ENCODE measurements at places on chromosomes 3 and 15.

DNA sequence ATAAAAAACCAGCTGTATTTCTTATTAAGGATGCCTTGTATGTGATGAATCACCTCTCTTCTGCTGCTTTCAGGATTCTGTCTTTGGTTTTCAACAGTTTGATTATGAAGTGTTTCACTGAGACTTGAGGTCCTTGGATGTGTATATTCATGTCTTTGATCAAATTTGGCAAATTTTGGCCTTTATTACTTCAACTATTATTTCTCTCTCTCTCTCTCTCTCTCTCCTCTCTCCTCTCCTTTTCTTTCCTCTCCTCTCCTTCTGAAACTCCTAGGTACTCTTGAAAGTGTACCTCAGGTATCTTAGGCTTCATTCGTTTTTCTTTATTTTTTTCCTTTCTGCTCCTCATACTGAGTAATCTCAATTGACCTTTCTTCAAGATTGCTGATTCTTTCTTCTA lies 43.3 kb downstream of the LSM3 start:
- no peak for DNase-seq

DNA sequence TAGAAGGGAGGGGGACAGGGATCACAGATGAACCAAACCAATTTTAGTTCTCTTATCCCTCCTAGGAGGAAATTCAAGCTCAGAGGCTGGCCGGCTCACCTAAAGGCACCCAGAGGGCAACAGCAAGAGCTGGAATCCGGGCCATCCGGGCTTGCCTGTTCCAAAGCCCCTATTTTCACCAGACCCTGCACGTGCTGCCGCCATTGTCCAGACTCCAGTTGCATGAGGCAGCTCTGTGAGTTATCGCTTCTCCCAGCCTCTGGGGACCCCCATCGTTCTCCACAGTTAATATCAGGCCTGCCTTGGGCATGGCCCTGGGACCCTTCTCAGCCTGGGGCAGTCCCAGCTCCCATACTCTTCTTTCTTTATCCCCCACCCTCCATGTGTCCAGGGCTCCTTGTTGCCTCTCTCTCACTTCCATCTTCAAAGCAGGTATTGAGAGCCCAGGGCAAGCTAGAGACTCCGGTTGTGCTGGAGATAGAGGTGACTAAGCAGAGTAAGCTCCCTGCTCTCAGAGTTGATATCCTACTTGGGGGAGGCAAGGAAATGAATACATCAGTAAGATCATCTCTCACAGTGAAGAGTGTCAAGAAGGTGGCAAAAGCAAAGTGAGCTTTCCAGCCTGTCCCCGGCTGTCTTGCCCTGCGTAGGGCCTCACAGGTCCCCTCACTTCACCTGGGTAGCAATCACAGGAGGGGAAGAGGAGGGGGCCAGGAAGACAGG lies 322.8 kb downstream of the UACA start:
- no peak for DNase-seq

- no peak for DNase-seq
These were observed 15.3 kb downstream of the CD276 start for GRCh38 chr15:73699249-73700040.

- no peak for DNase-seq
These were observed 43.5 kb upstream of the SLC22A13 start for GRCh38 chr3:38222032-38222634.

DNA sequence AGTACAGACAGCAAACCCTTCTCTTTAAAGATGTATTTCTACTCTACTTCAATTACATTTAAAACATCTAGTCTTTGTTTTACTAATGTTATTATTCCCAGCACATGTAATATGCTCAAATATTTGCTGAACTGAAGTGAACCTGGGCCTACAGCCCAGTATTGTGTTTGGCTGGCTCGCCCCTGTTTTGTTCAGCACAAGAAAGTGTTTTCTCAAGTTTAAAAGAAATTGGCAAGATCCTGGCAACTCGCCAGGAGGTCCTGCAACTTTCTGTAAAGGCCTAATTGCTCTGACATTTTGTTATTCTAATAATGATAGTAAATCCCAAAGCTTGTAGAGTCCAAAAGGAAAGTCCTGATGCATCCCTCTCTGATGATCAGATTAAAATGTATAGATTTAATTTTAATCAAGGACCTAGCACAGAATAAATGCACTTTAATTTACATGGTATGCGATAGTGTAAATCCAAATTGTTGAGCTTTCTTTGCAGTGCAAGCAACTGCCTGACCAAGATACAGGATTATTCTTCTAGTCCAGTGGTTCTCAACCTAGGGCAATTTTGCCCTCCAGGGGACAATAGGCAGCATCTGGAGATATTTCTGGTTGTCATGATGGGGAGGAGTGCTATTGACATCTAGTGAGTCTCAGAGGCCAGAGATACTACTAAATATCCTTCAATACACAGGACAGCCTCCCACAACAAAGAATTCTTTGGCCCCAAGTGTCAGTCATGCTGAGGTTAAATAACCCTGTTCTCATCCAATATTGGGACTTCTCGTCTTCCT lies 35.7 kb upstream of the TMOD3 start:
- no peak for DNase-seq

DNA sequence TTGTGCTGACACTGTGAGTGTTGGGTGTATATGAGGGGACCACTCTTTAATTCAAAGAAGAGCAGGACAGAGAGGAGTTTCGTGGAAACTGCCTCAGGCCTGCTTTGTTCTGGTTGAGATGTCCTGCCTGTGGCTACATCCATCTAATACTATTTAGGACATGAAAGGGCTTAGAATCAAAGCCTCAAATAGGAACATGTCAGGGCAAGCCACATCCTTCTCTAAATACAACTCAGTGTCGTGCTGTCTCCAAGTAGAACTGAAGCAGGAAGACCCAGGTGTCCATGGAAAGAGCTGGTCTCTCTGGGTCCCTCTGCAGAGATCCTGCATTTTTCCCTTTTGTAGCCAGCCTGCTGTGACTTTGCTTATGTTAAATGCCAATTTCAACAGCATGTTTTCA lies 156.2 kb upstream of the UMPS start:
- no peak for DNase-seq

GRCh38 chr3:175066617-175067415 lies 207.7 kb downstream of the NAALADL2 start:
- no peak for DNase-seq

GRCh38 chr3:29291982-29292363 lies 11.1 kb downstream of the RBMS3 start:
- DNase-seq: no peak

GRCh38 chr3:43641306-43642114 lies 19.7 kb upstream of the ANO10 start:
- no peak for DNase-seq

GRCh38 chr3:38365469-38366062 lies 19.0 kb downstream of the XYLB start:
- no peak for DNase-seq

- no peak for DNase-seq
These were observed 58.4 kb upstream of the HRH1 start for GRCh38 chr3:11095932-11096265.

DNA sequence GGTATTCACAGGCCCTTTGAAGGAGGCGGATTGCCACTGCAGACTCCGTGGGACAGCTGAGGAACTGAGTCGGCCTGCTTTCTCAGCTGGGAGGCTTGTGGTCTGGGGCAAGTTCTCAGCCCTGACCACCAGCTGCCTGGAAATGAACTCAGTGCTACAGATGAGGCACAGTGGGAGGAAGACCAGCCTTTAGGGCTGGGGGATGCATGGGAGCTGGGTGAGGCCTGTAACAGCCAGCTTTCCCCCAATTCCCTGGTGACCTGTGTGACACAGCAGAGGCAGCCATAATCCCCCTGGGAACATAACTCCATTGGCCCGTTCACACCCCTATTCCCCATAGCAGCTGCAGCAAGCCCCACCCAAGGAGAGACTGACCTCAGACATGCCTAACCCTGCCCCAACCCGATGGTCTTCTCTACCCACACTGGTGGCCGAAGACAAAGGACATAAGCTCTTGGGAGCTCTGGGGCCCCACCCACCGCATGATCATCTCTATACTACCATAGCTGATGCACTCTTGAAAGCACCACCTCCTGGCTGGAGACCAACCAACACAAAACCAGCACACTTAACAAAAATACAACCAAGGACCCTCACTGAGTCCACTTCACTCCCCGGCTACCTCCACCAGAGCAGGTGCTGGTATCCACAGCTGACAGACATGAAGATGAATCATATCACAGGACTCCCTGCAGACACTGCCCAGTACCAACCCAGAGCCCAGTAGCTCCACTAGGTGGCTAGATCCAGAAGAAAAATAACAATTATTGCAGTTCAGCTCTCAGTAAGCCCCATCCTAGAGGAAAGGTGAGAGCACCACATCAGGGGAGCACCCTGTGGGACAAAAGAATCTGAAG lies 24.9 kb downstream of the ZMAT3 start:
- DNase-seq: no peak

All from sigmoid colon (tissue), 7 donors.